ENCODE measurements at places on chromosomes 12 and 14. TPM values are rescaled to one million over a fixed set of nuclear protein-coding genes. Genes with fewer than 3 reads are reported as not detected.

Gene LTBP2
- 78.2 TPM for total RNA-seq

Gene ANO4
- 16.6 TPM for total RNA-seq

Gene DNAJC22
- total RNA-seq: not detected

Gene FGD4
- total RNA-seq: 13.9 TPM

Gene PARPBP
- total RNA-seq: 18.4 TPM

Gene PPM1A
- 30.8 TPM for total RNA-seq

Gene KRT82
- not detected for total RNA-seq

Gene OASL
- 3.7 TPM for total RNA-seq

Gene TMTC3
- total RNA-seq: 37.7 TPM

Gene PRKD1
- total RNA-seq: 0.60 TPM

Gene NEDD8
- 445 TPM for total RNA-seq

Gene SERPINA9
- total RNA-seq: not detected

Gene RARG
- 32.8 TPM for total RNA-seq

Gene TMPRSS12
- total RNA-seq: not detected

Gene ACSM4
- total RNA-seq: not detected

Gene ATL1
- 3.4 TPM for total RNA-seq

Gene GPR65
- not detected for total RNA-seq

Gene CCDC197
- total RNA-seq: not detected

Gene P2RX2
- total RNA-seq: not detected

Gene CCDC184
- 1.4 TPM for total RNA-seq

Gene EML5
- 0.39 TPM for total RNA-seq

Gene CCDC60
- not detected for total RNA-seq

Gene KRT74
- not detected for total RNA-seq

Gene KRT71
- total RNA-seq: not detected

Gene TAS2R50
- total RNA-seq: 0.11 TPM

Gene ALG10
- 7.4 TPM for total RNA-seq

Gene NEUROD4
- not detected for total RNA-seq

Gene SLC25A47
- not detected for total RNA-seq

Gene DEGS2
- total RNA-seq: not detected

Gene BDKRB2
- 16.7 TPM for total RNA-seq
